NCI-H446 (cell line): ENCODE measurements at places on chromosomes 1 and 21.

- no peak for DNase-seq
Measured at GRCh38 chr1:179080866-179081686, 794 bp upstream of the TOR3A start.

GRCh38 chr1:209983953-209984352, 45.9 kb downstream of the SYT14 start:
- peak; percentile 86 for DNase-seq

DNA sequence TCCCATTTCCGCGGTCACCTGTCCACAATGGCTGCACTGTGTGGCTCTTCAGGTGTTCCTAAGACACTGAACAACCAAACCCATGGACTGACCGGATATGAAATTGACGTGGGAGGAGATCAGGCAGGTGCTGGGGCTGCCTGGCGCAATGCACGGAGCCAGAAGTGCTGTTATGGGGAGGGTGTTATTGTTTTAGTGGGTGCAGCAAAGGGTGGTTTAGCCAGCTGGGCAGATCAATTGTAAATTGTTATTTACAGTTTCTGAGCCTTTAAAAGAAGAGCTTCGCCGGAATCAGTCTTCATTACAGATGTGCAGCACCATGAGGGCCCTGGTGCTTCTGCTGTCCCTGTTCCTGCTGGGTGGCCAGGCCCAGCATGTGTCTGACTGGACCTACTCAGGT, at the start of gene CA6:
CA6 (plus strand) TSS at position 301 of the 400 bp plus-strand sequence; CDS start at position 320, 19 bp downstream.
- no peak for DNase-seq

DNA sequence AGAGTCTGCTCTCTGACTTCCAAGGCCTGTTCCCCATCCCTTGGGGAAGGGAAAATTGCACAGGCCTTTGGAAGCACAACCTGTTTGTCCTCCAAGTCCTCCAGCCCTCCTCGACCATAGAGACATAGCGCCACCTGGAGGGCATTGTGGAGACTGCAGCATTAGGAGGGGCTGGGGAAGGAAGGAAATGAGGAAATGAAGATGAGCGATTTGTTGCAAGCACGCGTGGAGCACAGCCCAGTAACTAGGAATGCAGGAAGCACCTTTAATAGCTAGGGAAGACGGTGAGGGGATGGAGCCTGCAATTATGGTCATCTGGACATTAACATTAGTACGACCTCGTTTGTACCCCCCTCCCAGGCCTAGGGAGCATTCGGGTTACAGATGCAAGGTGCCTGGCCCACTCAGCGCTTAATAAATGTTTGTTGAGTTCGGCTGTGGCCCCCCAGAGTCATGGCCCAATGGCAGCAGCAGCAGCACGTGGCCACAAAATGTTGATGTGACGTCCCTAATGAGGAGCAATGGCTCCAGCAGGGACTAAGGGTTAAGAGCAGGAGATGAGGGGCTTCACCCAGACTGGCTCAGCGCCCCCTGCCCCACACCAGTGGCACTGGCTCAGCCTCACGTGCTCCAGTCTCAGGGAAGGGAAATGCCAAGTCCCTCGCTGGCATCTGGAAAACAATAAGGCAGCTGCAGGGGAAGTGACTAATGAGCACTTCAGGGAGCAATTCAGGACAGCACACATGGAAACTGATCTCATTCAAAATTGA, 8.0 kb upstream of the CAMK2N1 start:
- peak; percentile 76 for DNase-seq

- DNase-seq = no peak
Measured at GRCh38 chr1:164726235-164726634, 167.3 kb downstream of the PBX1 start.
